ENCODE measurements at places on chromosomes 4 and X.

GRCh38 chr4:100609810-100610209 is 92.0 kb upstream of the EMCN start:
- DNase-seq = no peak

DNA sequence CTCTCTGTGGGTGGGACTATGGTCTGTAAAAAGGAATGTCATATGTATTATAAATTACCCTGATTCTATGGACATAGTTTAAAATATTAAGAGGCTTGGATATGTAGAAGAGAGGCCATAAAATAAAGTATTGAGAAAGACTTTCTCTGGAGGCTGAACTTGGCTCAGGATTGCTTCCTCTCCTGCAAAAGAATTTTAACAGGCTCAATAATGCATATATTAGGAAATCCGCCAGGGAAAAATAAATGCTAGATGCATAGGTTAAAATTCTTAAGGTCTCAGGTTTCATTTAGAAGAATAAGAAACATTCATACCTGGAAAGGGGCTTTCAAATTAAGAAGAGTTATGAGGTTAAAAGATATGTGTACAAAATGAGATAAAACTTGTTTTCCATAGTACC is 424.3 kb downstream of the ARAP2 start:
- DNase-seq = no peak

DNA sequence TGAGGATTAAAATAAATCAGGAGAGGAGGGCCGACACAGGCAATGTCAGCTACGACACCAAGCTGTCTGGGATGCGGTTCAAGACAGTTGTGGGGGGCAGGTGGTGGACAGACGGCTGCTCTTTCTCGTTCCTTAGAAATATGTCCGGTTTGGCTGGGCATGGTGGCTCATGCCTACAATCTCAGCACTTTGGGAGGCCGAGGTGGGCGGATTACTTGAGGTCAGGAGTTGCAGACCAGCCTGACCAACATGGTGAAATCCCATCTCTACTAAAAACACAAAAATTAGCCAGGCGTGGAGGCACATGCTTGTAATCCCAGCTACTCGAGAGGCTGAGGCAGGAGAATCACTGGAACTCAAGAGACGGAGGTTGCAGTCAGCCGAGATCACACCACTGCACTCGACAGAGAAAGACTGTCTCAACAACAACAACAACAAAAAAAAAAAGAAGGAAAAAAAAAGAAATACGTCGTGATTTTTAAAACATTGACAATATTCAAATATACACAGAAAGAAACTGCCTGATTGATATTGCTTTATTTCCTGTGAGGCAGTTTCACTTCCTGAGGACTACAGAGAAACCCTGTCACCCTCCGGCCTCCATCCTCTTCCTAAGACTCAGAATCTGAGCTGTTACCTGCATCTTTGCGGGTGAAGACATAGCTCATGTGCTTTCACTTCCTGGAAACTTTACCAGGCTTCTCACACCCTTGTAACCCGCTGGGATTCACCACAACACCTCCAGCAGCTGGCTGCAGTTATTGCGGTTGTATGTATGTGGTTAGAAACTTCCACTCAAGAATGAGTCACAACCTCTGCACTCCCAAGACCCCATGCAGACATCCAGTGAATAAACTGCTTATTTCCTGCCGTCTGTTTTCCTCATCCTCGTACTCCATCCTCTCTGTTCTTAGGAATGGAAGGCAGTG is 63.8 kb upstream of the STS start:
- peak; percentile 81 for DNase-seq

DNA sequence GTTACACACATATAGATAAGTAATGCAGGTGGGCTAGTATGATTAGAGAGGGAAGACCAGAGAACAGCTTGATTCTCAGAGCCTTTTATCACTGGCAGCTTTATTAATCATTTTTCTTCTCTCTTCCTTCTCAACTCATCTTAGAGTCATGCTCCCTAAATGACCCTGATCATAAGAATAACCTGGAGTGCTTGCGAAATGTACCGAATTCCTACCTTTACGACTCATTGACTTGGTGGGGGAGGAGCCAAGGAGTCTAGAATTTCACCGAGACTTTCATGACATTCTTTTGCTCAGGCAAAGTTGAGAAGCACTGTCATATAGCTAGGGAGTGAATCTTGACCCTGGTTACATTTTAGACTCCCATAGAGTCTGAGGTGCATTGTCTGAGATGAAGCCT is 298.9 kb upstream of the PUDP start:
- DNase-seq = no peak

- peak; percentile 58 for DNase-seq
Observed at GRCh38 chr4:177480795-177481194, 38.6 kb upstream of the AGA start.

- no peak for DNase-seq
Observed at GRCh38 chr4:113962016-113962347, 17.5 kb downstream of the ARSJ start.

- no peak for DNase-seq
Observed at GRCh38 chr4:8550691-8551090, 29.5 kb upstream of the GPR78 start.

- DNase-seq = no peak
Observed at GRCh38 chrX:85851418-85851817, 195.9 kb downstream of the CHM start.

DNA sequence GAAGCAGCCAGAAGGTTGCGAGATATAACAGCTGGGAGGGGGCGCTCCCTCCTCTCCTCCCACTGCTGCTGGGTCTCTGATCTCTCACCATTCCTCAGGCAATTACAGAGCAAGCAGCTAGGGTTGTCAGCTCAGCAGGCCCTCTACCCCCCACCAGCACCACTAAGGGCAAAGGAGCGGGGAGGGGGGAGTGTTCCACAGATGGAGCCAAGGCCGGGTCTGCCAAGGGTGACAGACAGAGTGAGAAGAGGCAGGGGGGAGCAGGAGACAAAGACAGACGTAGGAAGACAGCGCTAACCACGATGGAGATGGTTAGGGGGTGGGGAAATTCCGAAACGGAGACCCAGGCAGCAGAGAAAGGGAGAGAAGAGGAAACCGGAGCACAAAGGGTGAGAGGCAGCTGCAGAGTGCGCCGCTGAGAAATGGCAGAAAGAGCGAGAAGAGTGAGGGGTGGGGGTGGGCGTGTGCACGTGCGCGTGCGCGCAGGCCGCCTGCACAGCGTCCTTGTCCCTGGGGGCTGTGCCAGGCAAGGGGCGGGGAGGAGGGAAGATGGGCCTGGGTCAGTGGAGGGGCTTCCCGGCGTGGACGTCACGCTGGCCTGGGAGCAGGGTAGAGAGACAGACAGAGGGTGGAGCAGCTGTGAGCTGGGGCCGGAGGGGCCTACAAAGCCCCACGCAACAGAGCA is 6.9 kb downstream of the L1CAM start:
- no peak for DNase-seq

DNA sequence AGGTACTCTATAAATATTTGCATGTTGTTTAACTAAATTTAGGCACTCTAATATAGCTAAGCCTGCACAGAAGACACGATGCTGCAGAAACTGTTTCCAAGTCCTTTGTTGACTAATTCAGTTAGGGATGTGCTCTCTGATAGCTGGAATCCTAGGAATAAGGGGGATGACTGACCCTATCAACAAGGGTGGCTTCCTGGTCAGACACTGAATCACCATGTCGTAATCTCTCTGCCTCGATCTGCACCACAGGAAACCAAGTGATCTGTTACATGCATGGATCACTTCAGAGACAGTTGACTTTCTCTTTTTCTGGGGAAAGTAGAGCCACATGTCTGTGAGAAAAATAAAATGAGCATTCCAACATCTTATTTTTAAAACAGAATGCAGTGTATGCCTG is 169.1 kb downstream of the GUCY2F start:
- no peak for DNase-seq

- no peak for DNase-seq
Observed at GRCh38 chr4:153592064-153592463, 92.0 kb upstream of the TLR2 start.

DNA sequence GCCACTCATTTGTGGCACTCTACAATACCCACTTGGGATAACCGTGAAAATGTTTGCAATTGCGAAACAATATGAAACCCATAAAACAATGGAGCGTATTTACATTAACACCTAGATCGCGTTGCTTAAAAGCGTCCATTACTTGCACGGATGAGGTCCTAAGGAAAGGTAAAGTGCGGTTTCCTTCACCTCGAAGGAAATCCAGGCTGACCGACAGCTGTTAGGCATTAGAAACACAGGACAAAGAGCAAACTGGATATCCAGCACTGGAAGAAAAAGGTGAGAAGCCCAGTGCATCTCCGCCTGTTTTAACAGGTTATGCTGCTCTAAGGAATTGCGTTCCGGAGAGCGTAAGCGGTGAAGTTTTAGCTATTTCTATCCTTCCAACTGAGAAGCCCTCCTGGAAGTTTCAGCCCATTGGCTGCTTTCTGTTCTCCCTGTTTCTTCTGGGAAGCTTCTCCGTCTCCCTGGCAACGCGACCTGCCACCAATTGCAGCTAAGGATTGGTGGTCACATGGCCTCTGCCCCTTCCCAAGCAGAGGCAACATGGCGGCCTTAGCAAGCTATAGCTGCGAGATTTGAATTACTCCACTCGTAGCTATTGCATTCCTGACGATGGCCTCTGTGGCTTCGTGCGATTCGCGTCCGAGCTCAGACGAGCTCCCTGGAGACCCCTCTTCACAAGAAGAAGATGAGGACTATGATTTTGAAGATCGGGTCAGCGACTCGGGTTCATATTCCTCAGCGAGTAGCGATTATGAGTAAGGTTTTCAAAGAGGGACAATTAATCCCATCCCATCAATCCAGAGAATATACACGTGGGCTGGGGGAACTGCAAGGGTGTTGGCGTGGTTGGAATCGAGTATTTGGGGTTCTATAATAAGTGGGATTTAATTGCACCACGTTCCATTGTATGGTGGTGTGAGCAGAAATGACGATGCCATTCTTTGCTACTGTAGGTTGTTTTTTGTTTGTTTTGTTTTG is at the start of gene INTU:
Gene INTU, plus strand, starts transcription at position 538 of the 984 bp plus-strand sequence. Its CDS starts 78 bp downstream, at position 616.
- peak; percentile 91 for DNase-seq

DNA sequence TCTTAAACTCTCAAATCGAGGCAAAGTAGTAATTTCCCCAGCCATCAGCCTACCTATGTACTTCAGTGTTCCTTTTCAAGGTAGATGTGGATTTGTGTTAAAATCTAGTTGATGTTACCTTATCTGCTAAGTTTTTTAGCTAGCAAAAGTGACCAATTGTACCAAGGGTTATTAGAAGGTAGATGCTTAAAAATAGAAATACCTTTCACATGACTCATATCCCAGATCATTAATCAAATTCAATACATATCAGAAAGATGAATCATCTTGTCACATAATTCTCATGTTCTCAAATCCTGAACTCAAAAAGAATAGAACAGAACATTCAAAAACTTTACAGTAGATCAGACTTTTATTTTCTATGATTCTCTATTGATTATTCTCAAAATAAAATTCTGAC is 3.5 kb downstream of the ENAM start:
- DNase-seq = peak; percentile 15

GRCh38 chr4:145839151-145839550 is 99.5 kb downstream of the ZNF827 start:
- DNase-seq = no peak

DNA sequence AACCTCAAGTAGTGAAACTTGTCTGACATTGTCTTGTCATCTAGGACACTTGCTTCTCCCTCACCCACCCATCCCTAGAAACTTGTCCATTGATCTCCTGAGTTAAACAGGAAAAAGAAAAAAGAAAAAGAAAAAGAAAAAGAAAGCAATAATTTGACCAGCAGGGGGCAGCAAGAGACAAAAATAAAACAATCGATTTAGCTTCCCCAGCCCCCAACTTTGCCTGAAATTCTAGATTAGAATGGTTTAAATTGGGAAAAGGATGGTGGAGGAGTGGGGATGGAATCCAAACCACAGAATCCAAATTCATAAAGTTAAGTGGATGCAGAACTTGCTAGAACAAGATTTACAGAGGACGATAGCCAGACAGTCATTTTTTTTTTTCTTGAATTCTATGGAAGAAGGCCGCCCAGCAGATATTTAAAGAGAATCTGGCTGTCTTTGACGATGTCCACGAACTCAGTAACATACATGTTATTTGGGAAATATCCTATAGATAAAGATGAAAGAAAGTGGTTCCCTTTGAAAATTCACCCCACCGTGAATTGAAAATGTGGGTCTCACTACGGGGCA is 282.9 kb downstream of the USP46 start:
- peak; percentile 72 for DNase-seq

- no peak for DNase-seq
Observed at GRCh38 chr4:182062458-182062857, 180.7 kb upstream of the TENM3 start.

GRCh38 chr4:2915789-2916188 is 47.4 kb downstream of the NOP14 start:
- DNase-seq = no peak

- no peak for DNase-seq
Observed at GRCh38 chrX:26762253-26762652, 546.3 kb downstream of the MAGEB5 start.

GRCh38 chrX:53715346-53715924 is 28.9 kb upstream of the HUWE1 start:
- no peak for DNase-seq

- DNase-seq = no peak
Observed at GRCh38 chr4:108683479-108683878, 33.1 kb downstream of the OSTC start.
